ENCODE measurements at places on chromosomes 7 and 10. TPM values are rescaled to one million over a fixed set of nuclear protein-coding genes. Genes with fewer than 3 reads are reported as not detected.

The STAG3 gene
- total RNA-seq: 16.5 TPM

The PVRIG gene
- total RNA-seq: 61.6 TPM

The UPK3BL2 gene
- total RNA-seq: 24.1 TPM

The ADIRF gene
- total RNA-seq: not detected

The TRPV6 gene
- total RNA-seq: not detected

The STARD3NL gene
- 24.1 TPM for total RNA-seq

The SFRP5 gene
- total RNA-seq: 0.24 TPM

The NPSR1 gene
- not detected for total RNA-seq

The PDGFA gene
- total RNA-seq: 0.79 TPM

The TEX47 gene
- not detected for total RNA-seq

The C7orf57 gene
- total RNA-seq: not detected

The HMX3 gene
- total RNA-seq: not detected

The SIRT1 gene
- total RNA-seq: 21.9 TPM

The MEOX2 gene
- not detected for total RNA-seq

DNA sequence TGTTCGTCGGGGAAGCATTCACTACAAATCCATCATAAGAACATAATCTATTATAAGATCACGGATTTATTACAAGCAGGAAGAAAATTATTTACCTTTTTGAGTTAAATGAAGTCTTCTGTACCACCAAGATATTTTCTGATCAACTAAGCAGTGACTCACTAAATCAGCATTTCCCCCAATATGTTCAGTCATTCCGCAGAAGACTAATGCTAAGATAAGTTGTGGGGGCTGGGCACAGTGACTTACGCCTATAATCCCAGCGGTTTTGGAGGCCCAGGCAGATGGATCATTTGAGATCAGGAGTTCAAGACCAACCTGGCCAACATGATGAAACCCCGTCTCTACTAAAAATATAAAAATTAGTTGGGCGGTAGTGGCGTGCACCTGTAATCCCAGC lies 144.2 kb upstream of the EGR2 start:
- no peak for DNase-seq

DNA sequence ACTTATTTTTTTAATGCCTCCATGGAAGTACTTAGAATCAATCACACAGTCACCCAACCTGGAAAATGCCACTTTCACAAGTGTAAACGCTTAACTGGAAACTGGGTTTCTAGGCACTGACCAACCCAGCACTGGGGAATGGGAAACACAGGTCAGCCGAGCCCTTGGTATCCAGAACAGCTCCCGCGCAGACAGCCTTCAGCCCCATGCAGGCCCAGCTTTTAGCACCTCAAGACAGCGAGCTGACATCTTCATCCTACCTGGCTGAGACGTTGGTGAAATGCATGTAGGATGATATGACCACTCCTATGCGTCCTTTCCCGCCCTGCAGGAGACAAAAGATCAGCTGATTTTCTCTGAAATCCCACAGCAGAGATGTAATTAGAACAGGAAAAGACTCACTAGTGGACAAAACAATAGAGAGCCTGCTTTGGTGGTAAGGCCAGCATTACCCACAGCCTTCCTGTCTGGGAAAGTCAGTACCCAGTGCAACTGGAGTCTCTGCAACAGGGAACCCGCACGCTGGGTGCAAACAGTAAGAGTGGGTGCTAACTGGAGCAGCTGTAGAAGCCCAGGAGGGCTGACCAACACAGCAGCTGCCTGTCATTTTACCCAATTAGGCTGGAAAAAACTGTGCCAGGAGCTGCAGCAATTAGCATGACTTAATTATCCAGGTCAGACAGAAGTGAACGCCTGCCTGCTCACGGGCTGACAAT lies 153.7 kb downstream of the TNS3 start:
- no peak for DNase-seq

GRCh38 chr7:37570145-37570544 lies 113.4 kb upstream of the GPR141 start:
- no peak for DNase-seq

- DNase-seq: peak; percentile 59
Measured at GRCh38 chr10:78992333-78992732, 76.4 kb upstream of the ZMIZ1 start.

GRCh38 chr10:117004227-117005025 lies 561 bp downstream of the SHTN1 start:
- DNase-seq: no peak

DNA sequence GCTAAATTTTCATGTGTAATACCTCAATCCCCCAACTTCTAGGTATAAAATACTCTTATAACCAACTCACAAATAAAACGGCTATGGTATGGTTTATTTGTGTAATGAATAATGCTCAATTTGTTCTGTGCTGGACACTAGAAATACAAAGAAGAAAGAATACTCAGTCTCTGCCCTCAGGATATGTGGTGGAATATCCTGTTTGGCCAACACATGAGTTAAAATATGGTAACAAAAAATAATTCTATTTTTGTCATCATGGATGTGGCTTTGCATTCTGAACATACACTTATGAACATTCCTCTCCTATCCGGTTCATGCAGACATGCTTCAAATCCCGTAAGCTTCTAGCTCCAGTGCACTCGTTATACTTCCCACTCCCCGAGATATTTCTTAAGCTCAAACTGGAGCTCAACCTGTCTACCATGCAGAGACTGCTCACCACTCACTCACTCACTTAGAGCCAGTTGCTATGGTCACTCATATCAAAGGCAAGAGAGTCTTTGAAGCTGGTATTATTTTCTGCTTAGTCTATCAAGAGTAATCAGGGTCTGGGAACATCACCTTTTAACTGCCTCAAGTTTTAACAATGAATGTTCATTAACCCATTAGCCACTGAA lies 53.8 kb upstream of the SLC16A12 start:
- DNase-seq: no peak

DNA sequence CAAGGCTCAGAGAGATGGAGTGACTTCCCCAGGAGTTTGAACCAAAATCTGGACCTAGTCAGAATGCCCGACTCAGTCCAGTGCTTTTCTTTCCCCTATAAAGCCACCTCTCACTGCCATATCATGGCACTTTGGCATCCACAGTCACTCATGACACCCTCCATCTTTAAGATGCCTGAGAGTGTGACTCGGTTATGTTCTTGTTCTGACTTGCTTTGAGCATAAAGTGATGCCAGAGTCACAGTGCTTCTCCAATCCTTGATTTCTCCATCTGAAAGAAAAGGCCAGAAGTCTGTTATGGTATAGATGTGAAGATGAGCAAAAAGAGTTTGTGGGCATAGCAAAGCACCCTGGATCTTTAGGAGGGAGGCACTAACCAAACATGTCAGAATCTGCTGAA lies 538.1 kb downstream of the SORCS1 start:
- DNase-seq: no peak

DNA sequence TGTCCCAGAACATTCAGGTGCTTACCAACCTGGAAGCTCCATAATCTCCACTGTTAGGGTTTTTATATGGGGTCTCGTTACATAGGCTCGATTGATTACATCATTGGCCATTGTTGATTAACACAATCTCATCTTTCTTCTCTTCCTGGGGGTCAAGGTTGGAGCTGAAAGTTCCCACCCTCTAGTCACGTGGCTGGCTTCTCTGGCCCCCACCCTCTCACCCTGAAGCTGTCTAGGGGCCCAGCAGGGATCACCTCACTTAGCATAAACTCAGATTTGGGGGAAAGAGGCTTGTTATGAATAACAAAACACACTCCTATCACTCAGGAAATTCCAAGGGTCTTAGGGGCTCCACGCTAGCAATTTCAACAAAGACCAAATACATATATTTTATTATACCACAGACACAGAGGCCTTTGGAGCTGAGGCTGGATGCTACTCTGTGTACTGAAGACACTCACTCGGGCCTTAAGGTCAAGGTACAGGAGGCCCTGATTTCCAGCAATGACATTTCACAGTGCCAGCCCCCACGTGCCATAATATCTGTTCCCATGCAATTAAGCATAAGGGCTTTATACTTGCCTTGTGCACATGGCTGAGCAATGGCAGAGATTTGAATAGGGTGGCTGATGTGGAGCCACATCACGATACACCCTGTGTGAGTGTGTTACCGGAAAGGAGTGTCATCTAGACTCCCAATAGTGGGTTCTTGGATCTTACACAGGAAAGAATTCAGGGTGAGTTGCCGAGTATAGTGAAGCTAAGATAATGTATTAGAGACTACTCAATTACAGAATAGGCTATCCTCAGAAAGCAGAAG lies 108.2 kb downstream of the COL26A1 start:
- DNase-seq: no peak

DNA sequence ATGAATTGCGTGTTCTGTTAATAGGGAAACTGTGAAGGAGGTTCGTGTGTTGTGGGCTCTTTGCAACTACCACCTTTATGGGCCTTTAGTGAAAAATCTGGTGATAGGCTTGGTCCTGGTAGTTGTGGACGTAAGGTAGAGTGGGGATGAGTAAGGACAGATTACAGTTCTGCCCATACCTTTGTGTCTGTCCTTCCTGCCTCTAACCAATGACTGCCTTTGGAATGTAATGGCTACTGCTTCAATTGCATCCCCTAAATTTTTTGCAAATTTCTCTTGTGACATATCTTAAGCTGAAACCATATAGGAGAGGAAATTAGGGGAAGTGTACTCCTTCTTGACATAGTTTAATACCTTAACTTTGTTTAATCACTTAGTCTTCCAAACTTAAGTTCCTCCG lies 82.3 kb downstream of the ADK start:
- DNase-seq: no peak

GRCh38 chr10:20877986-20878983 lies 18.8 kb downstream of the NEBL start:
- no peak for DNase-seq

DNA sequence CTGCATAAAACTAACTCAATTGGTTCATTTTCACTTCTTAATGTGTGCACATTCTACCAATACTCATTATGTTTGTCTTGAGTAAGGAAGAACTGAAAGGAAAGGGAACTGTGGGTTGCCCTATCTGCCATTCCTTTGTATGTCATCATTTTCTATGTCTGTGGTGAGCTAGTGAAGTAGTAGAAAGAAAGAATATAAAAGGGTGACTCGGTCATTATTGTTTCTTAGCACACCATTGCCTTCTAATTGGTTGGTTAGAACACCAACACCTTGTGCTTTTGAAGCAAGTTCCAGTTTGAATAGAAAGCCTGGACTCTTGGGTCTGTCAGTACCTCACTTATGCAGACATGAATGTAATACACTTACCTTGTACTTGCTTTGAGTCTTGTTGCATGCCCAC lies 64.3 kb upstream of the MDFIC start:
- DNase-seq: no peak

DNA sequence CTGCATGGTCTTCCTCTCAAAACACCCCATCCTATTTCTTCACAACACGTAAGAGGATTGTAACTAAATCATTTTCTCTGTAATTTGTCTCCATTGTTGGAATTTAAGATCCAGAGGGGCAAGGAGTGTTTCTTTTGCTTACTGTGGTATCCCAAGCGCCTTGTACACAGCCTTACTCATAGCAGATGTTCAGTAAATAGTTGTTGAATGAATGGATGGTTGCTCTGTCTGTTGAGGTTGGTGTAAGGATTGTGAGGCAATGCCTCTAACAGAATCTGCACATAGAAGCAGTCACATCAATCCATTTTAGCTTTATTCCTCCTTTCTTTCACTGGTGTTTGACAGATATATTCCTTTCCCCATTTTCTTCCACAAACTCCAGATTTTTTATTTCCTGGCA lies 90.1 kb downstream of the ZNF365 start:
- no peak for DNase-seq

DNA sequence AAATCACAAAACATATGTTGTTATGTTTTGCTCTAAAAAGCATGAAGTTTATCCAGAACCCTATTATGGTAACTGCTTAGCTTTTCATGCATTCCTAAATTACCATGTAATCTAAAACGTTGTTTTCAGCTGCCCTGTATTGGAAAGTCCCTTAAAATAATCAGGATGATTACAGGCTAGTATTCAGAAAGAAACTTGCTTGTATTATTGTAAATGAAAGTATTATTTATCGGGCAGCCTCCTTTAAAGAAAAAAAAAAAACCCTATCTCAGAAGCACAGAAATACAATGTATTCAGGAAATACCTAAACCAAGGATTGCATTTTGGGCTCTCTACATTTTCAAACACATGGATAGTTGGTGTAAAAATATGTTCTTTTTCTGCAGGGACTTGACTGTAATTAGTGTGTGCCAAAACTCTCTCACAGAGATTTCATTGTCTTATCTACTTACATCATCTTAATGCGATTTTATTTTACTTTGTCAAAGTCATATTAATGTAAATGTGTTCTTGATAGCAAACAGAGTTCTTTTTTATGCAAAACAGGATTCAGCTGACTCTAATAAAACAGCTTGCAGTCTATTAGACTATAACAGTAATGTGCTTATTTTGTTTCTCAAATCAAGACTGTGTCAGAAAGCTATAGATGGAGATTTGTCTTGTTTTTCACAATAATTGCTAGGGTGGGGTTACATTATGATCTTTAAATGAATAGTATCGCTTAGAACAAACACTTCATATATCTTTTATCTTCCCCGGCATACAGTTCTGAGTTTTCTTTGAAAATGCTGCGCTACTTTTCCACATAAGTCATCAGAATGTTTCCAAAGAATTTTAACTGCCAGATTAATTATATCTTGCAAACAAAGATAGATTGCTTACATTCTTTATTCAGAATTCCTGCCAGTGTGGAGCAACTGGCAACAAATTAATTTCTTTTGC lies 65.3 kb upstream of the ARID5B start:
- DNase-seq: no peak

- DNase-seq: no peak
Measured at GRCh38 chr10:68192113-68192512, 39.8 kb downstream of the ATOH7 start.

GRCh38 chr10:128908099-128908498 lies 558.9 kb upstream of the MGMT start:
- no peak for DNase-seq

DNA sequence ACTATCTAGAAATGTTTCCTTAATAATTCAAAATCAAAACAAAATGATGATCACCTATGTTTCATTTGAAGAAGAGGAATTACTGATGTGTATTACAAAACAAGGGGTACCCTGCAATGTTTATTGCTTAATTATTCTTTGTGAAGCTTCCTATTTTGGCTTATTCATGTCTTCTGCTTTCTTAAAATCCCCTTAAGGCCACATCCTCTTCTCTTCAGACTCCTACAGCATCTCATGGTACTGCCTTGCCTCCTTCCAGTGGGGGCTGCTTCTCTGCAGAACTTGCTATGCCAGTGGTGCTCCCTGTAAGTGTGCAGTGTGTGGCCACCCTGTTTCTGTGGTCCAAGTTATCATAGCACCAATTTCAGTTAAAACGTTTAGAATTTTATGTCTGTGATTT lies 35.0 kb downstream of the CCDC146 start:
- DNase-seq: peak; percentile 26

DNA sequence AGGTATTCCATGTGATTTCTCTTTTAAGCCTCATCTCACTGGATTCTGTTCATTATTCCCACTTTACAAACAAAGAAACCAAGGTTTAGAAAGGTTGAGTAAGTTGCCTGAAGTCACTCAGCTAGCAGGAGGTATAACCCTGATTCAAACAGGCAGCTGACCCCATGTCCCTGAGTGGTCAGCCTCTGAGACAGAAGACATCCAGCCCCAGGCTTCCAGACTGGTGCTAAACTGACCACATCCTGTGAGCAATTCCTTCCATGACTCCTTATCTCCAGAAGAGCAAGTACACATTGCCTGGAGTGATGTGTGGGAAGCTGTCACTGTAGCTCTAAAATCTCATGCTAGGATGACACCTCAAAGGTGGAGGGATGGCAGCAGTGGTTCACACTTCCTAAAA lies 3.7 kb downstream of the PLPP4 start:
- DNase-seq: no peak

- DNase-seq: no peak
Measured at GRCh38 chr10:46037107-46037825, 6.8 kb upstream of the NCOA4 start.

GRCh38 chr10:109089779-109090178 lies 833.5 kb downstream of the XPNPEP1 start:
- no peak for DNase-seq

- DNase-seq: peak; percentile 56
Measured at GRCh38 chr7:132049462-132050304, 493.3 kb upstream of the PODXL start.

All from activated CD8-positive, alpha-beta T cell treated with anti-CD3 and anti-CD28 coated beads, Interleukin-2, amount 10 ng/mL, durations not matched to agents 7 days and 5 days (primary cell).